ENCODE measurements at places on chromosomes 6 and 20.

GRCh38 chr6:169428532-169428931 is 174.9 kb upstream of the THBS2 start:
- DNase-seq = no peak

- no peak for DNase-seq
These were observed 307.5 kb downstream of the DHX35 start for GRCh38 chr20:39269493-39270217.

- DNase-seq = no peak
These were observed 413.9 kb upstream of the JARID2 start for GRCh38 chr6:14831937-14832336.

DNA sequence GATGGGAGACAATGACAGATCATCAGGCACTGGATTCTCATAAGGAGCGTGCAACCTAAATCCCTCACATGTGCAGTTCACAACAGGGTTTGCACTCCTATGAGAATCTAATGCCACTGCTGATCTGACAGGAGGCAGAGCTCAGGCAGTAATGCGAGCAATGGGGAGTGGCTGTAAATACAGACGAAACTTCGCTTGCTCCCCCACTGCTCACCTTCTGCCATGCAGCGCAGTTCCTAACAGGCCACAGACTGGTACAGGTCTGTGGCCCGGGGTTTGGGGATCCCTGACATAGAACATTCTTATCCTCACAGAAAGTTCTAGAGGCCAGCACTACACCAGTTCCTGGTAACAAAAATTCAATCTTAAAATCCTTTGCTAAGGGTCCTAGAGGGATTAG is 23.2 kb downstream of the RRAGD start:
- DNase-seq = no peak

GRCh38 chr20:24993337-24994185 is 1.0 kb upstream of the APMAP start:
- DNase-seq = no peak

DNA sequence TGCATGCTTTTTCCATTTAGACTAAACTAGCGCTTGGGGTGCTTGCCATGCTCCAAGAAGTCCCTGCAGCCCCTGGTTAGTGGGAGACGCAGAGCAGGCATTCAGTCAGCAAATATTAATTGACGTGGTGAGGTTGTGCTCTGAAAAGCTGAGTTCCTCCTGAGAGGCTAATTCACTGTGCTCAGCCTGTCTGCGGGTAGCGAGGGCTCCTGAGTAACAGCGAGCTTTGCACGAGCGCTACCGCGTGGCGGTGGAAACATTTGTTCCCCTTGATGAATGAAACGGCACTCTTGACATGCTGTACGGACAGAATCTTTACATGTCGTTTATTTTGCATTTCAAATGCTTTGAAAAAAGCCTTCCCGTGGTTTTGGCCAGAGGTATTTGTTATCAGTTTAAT is 170.6 kb upstream of the AGPAT4 start:
- DNase-seq = no peak

GRCh38 chr6:42873313-42873712 is 6.1 kb upstream of the RPL7L1 start:
- DNase-seq = no peak

GRCh38 chr20:20215976-20216727 is 151.8 kb upstream of the INSM1 start:
- DNase-seq = no peak

DNA sequence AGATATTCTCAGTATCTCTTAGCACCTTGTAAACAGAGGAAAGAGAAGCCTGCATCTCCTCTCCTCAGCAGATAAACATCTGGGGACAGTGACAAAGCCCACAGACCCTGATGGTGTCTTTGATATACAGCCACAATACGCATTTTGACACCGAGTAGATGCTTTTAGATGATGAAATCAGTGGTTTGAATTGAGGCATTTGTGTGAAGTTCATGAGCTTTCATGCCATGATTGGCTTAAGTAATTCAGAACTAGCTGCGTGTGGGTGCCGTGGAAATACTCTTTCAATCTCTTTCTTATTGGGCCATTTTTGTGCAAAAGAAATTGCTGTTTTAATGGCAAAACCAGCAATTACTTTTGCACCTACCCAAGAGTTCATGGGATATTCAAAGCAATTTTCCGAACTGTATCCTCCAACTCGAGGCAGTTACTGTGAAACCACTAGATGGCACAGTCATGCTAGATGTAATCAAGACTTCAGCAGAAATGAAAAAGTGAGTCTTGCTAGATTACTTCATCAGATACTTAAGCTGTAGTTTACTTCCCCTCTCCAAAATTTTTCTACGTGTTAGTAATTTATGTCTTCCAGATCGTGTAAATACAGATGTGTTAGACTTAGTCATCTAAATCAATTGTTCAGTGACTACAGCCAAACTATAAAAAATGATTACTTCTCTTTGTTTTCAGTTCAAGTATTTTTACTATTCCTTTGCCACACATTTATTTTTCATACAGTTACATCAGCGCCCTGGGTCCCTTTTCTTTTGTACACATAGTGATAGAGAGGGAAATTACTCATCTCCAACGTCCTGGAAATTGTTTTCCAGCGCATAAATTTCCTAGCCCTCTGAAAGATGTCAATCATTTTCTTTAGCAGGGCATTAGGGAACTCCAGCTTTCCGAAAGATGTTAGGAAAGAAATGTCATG is 49.4 kb downstream of the IYD start:
- DNase-seq = peak; percentile 67

DNA sequence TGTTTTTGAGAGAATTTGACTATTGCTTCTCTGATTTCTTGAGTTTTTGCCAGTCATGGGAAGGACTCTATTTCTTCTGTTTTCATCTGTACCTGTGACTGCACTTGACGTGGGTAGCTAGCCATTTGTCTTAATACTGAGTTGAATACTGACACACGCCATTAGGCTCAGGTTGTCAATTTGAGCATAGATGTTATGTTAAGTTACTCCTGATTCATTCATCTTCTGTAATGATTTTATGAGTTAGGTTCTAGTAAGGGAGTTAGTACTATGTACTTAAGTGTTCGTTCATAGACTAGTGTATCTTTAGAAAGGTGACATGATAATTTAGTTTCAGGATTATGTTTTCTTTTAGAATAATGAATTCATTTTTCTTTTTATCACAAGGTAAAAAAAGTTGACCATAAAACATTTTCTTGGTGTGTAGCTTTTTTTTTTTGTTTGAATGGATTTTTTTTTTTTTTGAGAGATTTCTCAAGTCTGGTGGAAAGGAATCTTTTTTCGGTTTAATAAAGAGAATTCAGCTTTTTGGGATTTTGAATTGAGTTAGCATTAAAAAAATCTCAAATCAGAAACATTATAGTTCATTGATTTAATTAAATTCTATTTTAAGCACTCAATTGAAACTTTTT is 1.7 kb downstream of the AFDN start:
- no peak for DNase-seq

DNA sequence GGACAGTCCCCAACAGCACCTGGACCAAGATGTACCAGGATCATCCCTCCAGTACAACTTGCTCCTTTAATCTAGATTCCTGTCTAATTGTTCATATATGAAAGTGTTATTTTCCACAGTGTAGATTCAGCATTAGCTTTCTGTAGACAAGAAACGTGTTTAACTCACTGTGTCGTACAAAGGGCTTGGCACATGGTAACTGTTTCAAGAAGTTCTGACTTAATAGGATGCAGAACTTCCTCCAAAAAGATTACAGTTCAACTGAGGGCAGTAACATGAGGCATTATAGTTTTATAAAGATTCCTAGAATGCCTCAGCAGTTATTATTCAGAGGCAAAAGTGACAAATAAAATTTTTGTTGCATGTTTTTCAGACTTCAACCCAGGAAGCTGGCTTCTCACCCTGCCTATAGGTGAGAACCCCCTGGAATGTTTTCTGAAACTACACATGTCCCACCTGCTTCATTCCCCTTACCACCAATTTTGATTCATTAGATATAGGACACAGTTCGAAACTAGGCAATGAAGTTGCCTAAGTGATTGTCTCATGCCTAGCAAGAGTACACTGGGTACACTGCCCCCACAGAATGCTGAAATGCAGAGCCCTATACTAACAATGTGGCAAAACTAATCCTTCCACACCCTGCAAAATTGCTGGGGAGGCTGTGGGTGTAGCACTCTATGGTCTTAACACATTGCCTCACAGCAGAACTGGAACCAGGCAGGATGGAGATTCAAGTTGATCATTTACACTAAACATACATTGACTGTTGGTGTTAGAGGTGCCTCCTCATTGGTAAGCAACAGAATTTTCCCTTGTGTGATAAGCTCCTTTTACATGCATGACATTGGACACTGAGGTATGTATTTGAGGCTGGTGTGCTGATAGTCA is 22.6 kb upstream of the SH3BGRL2 start:
- DNase-seq = no peak

DNA sequence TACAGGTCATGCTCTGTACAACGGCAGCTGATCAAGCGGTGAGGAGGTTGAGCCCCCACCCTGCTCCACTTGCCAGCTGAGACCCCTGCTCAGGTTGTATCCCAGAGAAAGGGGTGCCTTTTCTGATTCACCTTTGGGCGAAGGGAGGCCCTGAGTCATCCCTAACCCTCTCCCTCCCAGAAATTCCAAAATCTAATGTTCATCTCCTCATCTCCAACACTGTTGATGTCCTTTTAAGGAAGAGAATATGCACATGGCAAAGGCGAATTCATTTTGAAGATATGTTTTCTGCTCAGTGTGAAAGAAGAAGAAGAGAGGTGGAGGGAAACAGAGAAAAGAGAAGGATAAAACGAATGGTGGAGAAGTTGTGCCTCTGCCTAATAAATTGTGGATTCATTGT is 120.5 kb downstream of the SCML4 start:
- no peak for DNase-seq

DNA sequence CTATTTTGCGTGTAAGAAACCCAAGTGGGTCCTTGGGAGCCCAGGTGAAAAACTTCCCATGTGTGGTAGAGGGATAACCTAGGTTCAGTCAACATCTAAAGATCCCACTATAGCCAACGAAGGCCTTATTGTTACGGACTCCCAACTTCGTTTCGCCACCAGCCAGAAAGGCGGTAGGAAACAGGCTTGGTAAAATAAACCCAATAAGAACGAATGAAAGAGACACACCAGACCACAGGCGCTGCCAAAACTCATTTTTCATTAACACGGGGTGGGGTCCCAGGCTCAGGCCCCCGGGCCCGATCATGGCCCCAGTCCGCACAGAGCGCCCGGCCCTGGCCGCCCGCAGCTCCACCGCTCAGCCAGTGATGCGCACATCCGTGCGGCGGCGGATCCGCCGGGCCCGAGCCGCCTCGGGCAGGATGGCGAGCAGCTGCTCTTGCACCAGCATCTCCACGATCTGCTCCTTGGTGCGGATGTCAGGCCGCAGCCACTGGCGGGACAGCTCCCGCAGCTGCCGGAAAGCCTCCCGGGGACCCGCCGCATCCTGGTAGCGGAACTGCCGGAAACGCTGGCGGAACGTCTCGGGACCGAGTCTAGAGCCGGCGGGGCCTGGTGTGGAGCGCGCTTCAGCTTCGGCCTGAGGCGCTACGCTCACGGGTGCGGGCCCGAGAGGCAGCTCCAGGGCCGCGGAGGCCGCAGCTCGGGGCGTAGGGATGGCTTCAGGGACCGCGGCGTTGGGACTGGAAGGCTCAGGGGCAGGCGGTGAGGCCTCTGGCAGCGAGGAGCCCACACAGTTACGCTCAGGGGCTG is 709 bp downstream of the SCAND1 start:
- no peak for DNase-seq

DNA sequence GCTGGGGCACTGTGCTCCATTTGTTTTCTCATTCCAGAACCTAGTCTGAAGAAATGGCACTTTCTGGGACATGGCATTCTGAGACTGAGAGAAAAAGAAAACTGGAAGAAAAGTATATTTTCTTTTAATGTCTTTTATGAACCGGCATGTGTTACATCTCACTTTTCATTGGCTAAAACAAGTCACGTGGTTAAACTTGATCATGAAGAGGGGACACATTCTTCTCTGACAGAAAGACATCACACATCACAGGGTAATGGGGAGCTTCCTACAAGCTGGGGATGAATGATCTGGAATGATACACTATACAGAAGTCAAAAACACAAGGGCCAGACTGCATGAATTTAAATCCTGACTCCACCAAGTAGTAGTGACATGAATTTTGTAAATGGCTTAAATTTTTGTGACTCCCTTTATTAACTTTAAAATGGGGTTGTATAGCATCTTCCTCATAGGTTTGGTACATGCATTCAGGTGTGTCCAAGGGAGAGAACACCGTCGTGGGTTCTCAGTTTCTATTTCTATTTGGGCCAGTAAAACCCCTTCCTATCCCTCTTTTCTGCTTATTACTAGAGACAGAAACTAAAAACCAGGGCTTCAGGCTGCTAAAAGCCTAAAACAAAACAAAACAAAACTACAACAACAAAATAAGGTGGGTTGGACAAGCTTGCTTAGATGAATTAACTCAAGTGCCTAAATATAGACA is 61.7 kb upstream of the GFRAL start:
- no peak for DNase-seq

- DNase-seq = peak; percentile 96
These were observed 58.6 kb downstream of the SYNJ2 start for GRCh38 chr6:158040051-158040803.

All from kidney epithelial cell (primary cell).